ENCODE measurements at places on chromosomes 7 and 10. TPM values are rescaled to one million over a fixed set of nuclear protein-coding genes. Genes with fewer than 3 reads are reported as not detected.

ZNF425 gene
- total RNA-seq: 0.43 TPM

ENKUR gene
- total RNA-seq: 0.11 TPM

UTF1 gene
- not detected for total RNA-seq

TMEM184A gene
- total RNA-seq: 0.05 TPM

ATG9B gene
- 10.0 TPM for total RNA-seq

CRYGN gene
- 0.11 TPM for total RNA-seq

VOPP1 gene
- 64.2 TPM for total RNA-seq

RSU1 gene
- total RNA-seq: 38.4 TPM

- DNase-seq: no peak
These were observed 97.5 kb downstream of the TCF7L2 start for GRCh38 chr10:113047605-113047962.

DNA sequence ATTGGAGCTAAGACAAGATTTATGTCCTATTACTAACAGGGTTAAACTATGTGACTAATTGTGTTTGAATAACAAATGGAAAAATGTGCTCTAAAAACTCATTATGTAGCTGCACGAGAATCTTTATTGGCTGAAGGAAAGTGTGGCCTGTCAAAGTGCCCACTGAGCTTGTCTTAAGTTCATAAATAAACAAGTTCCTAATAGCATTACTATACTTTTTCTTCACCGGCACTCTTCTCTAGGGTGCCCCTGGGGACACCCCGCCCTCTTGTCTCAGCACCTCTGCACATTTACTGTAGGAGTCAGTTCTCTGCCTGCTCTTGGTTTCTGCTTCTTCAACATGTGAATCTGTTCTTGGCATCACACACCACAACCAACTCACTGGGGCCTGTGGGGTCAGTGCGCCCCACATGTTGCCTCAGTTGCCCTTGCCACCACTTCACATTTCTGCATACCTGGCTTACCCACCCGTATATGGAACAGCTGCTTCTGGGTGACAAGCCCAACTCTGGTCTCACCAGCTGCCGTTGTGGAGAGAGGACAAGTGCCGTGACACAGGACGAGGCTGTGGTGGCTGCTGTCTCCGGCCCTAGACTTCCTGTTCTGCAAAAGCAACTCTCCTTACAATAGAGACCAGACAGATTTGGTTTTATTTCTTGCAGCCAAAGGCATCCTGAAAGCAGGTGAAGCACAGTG is 96.3 kb upstream of the DDC start:
- peak; percentile 25 for DNase-seq

GRCh38 chr10:132833421-132834111 is 47.6 kb upstream of the NKX6-2 start:
- no peak for DNase-seq

GRCh38 chr7:25835197-25835596 is 316.8 kb upstream of the NFE2L3 start:
- DNase-seq: no peak

GRCh38 chr7:149735779-149736477 is 37.5 kb downstream of the ZNF467 start:
- no peak for DNase-seq

DNA sequence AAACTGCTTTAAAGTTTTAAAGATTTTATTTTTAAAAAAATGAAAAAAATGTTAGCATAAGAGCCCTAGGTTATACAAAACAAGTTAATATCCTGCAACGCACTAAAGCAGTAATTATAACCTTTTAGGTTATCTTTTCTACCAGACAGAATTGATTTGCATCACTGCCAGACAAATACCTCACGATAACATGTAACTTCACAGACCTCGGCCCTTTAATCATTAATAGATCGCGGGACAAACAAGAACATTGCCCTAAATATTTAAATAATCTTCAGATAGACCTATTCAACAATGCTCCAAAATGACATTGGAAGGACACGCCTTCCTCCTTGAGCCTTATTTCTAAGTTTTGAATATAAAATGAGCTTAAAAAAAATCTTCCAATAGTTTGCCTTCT is 23.8 kb upstream of the C7orf33 start:
- DNase-seq: no peak

DNA sequence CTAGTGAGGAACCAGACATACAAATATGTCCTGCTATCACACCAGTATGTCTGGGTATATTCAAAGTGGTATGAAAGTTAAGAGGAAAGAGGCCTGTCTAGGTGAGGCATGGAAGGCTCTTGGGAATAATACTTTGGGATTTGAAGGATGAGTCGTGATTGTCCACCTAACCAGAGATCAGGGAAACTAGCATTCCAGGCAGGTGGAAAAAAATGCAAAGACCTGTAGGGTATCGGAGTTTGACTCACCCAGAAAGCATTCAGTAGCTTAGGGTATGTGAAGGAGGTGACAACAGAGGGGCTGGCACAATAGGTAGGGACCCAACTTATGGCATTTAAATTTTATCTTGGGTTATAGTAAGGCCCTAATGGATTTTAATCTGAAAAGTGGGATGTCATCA is 950 bp upstream of the GCC1 start:
- no peak for DNase-seq

GRCh38 chr10:94666391-94667102 is 17.0 kb upstream of the CYP2C18 start:
- DNase-seq: no peak

GRCh38 chr7:75637854-75638593 is 100.7 kb downstream of the HIP1 start:
- no peak for DNase-seq

- no peak for DNase-seq
These were observed 14.7 kb upstream of the SLC16A9 start for GRCh38 chr10:59724098-59724938.

DNA sequence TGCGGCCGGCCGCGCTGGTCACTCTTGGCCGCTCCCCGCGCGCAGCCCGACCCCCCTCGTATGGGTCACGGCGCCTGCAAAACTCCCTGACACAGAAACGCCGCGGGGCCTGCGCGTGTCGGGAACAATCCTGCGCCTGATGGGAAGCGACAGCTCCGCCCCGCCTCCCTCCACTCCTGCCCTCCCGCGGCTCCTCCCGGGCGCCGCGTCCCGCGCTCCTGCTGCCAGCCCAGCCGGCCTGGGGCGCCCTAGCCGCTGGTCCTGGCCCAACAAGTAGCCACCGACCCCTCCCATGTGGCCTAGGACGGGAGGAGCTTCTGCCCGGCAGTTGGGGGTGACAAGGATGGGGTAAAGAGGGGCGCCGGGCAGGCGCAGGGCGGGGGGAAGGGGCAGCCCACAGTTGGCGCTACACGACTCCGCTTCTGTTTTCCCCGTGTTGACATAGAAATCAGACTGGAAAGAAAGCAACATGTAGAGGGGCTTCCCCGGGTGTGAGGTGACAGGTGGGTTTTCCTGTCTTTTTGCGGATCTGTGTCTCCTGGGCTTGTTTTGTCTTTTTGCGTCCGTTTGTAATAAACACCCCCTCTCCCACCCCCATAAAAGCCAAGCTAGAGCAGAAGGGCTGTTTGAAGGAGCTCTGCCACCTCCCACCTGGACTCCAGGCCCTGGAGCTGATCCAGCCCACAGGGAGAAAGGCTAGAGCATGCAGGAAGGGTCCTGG is 35.1 kb upstream of the PAX2 start:
- DNase-seq: no peak

- DNase-seq: no peak
These were observed 106.6 kb downstream of the POU6F2 start for GRCh38 chr7:39084349-39084748.

DNA sequence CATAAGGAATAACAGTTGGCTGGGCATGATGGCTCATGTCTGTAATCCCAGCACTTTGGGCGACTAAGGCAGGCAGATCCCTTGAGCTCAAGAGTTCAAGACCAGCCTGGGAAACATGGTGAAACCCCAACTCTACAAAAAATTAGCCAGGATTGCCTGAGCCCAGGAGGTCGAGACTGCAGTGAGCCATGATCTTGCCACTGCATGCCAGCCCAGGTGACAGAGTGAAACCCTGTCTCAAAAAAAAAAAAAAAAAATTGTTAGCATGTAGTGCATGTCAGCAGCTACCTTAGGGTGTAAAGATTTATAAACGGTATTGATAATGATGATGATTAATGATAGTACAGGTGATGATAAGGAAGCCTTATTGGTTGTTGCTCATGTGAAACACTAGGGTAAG is 331.2 kb upstream of the FZD1 start:
- DNase-seq: no peak
